Brain microvascular endothelial cell (primary cell): ENCODE measurements at places on chromosomes 5 and 9.
A peak's percentile ranks its signal among the peaks of the same experiment; 100 is the strongest.

DNA sequence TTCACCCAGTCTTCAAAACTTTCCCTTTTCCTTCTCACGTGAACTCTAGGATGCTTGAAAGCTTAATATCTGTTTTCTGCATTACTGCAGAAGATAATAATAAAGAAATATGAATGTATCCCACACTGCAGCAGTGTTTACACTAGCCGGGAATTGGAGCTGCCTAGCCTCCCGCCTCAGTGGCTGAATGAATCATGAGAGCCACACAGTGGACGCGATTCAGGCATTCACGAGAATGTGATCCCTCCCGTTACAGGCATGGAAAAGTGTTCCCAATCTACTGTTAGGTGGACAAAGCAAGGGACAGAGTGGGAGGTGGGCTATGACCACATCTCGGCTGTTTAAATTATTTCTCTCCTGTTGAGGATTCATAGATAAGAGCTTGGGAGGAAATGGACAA is 69.4 kb upstream of the CTSL start:
- peak; percentile 72 for DNase-seq

- no peak for DNase-seq
Observed at GRCh38 chr9:99433095-99433494, 211.0 kb downstream of the SEC61B start.

GRCh38 chr9:70478963-70479641 is 64.6 kb upstream of the KLF9 start:
- DNase-seq = no peak

GRCh38 chr9:7150153-7150890 is 392.5 kb downstream of the KDM4C start:
- DNase-seq = no peak

- DNase-seq = no peak
Observed at GRCh38 chr5:97751540-97751939, 568.5 kb upstream of the RIOK2 start.

DNA sequence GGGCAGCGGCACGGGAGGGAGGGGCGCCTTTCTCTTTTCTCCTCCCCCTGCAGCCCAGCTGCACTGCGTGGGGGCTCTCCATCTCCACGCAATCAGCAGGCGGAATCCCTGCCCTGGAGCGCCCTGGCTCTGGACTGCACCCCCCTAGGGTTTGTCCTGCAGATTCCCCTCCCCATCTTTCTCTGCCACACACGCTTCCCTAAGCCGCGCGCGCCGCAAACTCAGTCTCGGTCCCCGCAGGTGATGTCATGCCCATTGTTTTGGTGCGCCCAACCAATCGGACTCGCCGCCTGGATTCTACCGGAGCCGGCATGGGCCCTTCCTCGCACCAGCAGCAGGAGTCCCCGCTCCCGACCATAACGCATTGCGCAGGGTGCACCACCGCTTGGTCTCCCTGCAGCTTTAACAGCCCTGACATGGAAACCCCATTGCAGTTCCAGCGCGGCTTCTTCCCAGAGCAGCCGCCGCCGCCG is at the start of gene KCNN2:
Gene KCNN2, plus strand, starts transcription at position 347 of the 473 bp plus-strand sequence. Its CDS starts 70 bp downstream, at position 417.
- DNase-seq = peak; percentile 12

GRCh38 chr9:82987370-82988189 is 75.4 kb downstream of the RASEF start:
- no peak for DNase-seq

- no peak for DNase-seq
Observed at GRCh38 chr5:136073714-136074529, 45.1 kb downstream of the TGFBI start.

DNA sequence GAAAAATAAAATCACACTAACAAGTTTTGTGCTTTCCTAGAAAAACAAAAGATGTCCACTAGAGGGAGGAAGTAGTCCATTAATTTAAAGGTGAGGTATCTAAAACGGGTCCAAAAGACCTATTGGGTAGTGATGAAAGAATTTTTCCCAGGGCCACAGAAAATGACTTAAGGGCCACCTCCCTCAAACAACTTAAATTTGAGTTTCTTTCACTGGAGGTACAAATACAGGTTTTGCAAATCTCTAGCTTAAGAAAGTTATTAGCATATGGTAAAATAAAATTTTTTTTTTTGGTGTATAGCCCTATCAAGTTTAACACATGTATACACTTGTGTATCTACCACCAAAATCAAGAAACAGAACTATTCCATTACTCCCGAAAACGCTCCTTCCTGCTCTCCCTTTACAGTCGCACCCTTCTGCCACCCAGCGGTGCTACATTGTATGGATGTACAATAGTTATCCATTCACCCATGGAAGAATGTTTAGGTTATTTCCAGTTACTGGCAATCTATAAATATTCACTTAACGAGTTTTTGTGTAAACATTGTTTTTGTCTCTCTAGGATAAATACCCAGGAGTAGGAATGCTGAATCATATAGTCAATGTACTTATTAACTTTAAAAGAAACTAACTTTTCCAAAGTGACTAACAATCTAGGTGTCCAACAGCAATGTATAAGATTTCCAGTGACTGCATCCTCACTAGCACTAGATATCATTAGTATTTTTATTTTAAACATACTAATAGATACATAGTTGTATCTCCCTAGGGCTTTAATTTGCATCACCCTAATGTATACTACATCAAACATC is 21.9 kb downstream of the DEPDC1B start:
- no peak for DNase-seq

- no peak for DNase-seq
Observed at GRCh38 chr9:105206496-105206820, 38.0 kb upstream of the SLC44A1 start.

GRCh38 chr9:16121168-16121567 is 568.3 kb downstream of the CCDC171 start:
- DNase-seq = no peak

- no peak for DNase-seq
Observed at GRCh38 chr5:6675784-6676491, 37.3 kb upstream of the TENT4A start.

GRCh38 chr9:6549106-6549800 is 96.3 kb downstream of the GLDC start:
- DNase-seq = no peak

DNA sequence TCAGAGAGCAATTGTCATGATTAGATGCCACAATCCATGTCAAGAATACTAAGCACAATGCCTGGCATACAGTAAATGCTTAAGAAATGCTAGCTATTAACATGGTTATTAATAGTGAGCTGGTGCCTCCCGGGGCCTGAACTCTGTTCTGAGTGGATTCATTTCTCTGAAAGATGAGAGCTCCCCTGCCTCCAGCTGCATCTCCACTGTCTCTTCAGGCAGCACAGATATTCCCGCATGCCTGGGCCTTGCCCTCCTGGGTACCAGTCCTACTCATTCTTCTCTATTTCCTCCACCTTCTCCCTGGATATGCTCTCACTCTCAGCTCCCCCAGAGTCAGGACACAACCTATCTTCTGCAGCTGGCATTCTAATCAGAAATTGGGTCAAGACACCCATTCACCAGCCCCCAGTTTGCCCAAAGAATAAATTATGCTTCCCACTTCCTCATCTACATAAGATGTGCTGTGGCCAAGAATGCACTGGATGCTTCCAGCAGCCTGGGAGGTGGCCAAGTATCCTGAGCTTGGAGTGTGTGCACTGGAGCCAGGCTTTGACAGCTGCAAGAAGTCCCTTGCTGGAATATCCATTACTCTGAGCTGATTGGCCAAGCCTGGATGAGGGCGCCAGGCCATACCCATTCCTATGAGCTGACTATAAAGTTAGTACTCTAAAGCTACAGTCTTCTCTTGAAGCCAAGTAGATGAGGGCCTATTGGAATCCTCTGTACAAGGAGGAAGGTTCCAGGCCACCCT is 669.0 kb downstream of the ACTL7B start:
- DNase-seq = peak; percentile 7
